ENCODE measurements at places on chromosomes 3 and 15. TPM values are rescaled to one million over a fixed set of nuclear protein-coding genes. Genes with fewer than 3 reads are reported as not detected.

GUCA1C gene
- total RNA-seq = 1.3 TPM

HGD gene
- total RNA-seq = 1.6 TPM

CCR9 gene
- total RNA-seq = not detected

CYP1A2 gene
- total RNA-seq = not detected

SLC2A2 gene
- total RNA-seq = 1.9 TPM

CFAP91 gene
- total RNA-seq = 3.2 TPM

CCR3 gene
- not detected for total RNA-seq

NDUFB5 gene
- 54.3 TPM for total RNA-seq

ASB14 gene
- not detected for total RNA-seq

RBP2 gene
- total RNA-seq = not detected

CHRM5 gene
- total RNA-seq = not detected

IL17RB gene
- total RNA-seq = 0.49 TPM

SAMD7 gene
- not detected for total RNA-seq

FETUB gene
- not detected for total RNA-seq

KLHL40 gene
- not detected for total RNA-seq

COPS2 gene
- total RNA-seq = 29.7 TPM

CYP19A1 gene
- not detected for total RNA-seq

THBS1 gene
- 94.2 TPM for total RNA-seq

DISP2 gene
- 0.38 TPM for total RNA-seq

POPDC2 gene
- under 0.01 TPM for total RNA-seq

GPR62 gene
- total RNA-seq = 0.49 TPM

GCNT3 gene
- total RNA-seq = 1.6 TPM

CLDN16 gene
- total RNA-seq = 0.16 TPM

SLC12A8 gene
- 11.6 TPM for total RNA-seq

ZMYND10 gene
- 3.9 TPM for total RNA-seq

SLC28A1 gene
- total RNA-seq = not detected

ENTPD3 gene
- under 0.01 TPM for total RNA-seq

SELENOS gene
- 37.9 TPM for total RNA-seq

SLC38A3 gene
- total RNA-seq = 0.51 TPM

EPHB1 gene
- 0.49 TPM for total RNA-seq

BTBD1 gene
- total RNA-seq = 53.9 TPM

KBTBD13 gene
- total RNA-seq = not detected

DGKG gene
- total RNA-seq = 0.16 TPM

LAMB2 gene
- total RNA-seq = 412 TPM

VILL gene
- 3.9 TPM for total RNA-seq

EAF1 gene
- total RNA-seq = 32.2 TPM

CDC25A gene
- 7.9 TPM for total RNA-seq

PAQR9 gene
- total RNA-seq = not detected

GCSAM gene
- total RNA-seq = not detected

BOC gene
- total RNA-seq = 7.6 TPM

CSPG5 gene
- total RNA-seq = 0.76 TPM

LXN gene
- total RNA-seq = 82.9 TPM

All from mesangial cell (primary cell).